ENCODE measurements at places on chromosomes 6 and 20. TPM values are rescaled to one million over a fixed set of nuclear protein-coding genes. Genes with fewer than 3 reads are reported as not detected.

DNA sequence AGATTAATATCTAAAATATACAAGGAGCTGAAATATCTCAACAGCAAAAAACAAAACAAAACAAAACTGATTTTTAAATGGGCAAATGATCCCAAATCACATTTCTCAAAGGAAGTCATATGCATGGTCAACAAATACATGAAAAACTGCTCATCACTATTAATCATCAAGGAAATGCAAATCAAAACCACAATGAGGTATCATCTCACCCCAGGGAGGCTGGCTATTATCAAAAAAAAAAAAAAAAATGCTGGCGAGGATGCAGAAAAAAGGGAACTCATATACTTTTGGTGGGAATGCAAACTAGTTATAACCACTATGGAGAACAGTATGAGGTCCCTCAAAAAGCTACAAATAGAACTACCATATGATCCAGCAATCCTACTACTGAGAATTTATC, 34.6 kb downstream of the REPS1 start:
- DNase-seq, result no peak
- H3K36me3 ChIP-seq, result no peaks in the 10 kb centered on the region
- H3K27me3 ChIP-seq, result no peaks in the 10 kb centered on the region
- H3K27ac ChIP-seq, result no peak overlapping the region
- no peak overlapping the region for H3K4me3 ChIP-seq
- H3K4me1 ChIP-seq, result peaks cover 9% of the 10 kb centered on the region

GRCh38 chr6:39855356-39855995, 63.3 kb downstream of the DAAM2 start:
- H3K27me3 ChIP-seq, result no peaks in the 10 kb centered on the region
- no peak overlapping the region for H3K4me3 ChIP-seq
- H3K36me3 ChIP-seq, result peaks cover 4% of the 10 kb centered on the region
- no peak overlapping the region for H3K27ac ChIP-seq
- no peak for DNase-seq

BPIFB1 gene
- total RNA-seq, result not detected

GRCh38 chr6:81613606-81614005, 138.9 kb downstream of the TENT5A start:
- no peak overlapping the region for H3K27ac ChIP-seq
- H3K4me3 ChIP-seq, result no peak overlapping the region
- H3K27me3 ChIP-seq, result no peaks in the 10 kb centered on the region
- no peak for DNase-seq
- H3K4me1 ChIP-seq, result no peaks in the 10 kb centered on the region
- H3K36me3 ChIP-seq, result no peaks in the 10 kb centered on the region

DNA sequence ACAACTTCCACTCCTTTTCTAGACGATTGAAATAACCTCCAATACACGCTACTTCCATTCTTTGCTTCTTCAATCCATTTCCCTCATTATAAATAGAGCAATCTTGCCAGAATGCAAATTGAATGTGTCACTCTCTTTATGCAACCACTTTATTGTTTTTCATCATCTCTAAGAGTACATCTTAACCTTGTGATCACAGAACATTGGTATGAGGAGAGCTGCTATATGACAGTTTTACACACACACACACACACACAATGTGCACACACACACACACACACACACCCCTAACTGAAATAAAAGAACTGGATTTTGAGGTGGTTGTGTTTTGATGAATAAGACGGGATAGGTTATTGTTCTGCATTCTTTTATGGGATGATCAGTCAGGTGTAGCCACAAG, 187.0 kb downstream of the HDGFL1 start:
- no peak overlapping the region for H3K27ac ChIP-seq
- DNase-seq, result no peak
- no peak overlapping the region for H3K4me3 ChIP-seq
- no peaks in the 10 kb centered on the region for H3K36me3 ChIP-seq
- H3K4me1 ChIP-seq, result no peaks in the 10 kb centered on the region

- H3K4me3 ChIP-seq, result peak overlapping the region; percentile 44
- H3K36me3 ChIP-seq, result no peaks in the 10 kb centered on the region
- peaks cover 91% of the 10 kb centered on the region for H3K4me1 ChIP-seq
- no peaks in the 10 kb centered on the region for H3K27me3 ChIP-seq
Measured at GRCh38 chr6:163427498-163428254, 13.2 kb downstream of the QKI start.

Measured in psoas muscle (tissue), 8 donors.